ENCODE measurements at places on chromosomes 6 and 20.

- DNase-seq = no peak
Observed at GRCh38 chr6:11126876-11127275, 15.4 kb upstream of the ERVFRD-1 start.

DNA sequence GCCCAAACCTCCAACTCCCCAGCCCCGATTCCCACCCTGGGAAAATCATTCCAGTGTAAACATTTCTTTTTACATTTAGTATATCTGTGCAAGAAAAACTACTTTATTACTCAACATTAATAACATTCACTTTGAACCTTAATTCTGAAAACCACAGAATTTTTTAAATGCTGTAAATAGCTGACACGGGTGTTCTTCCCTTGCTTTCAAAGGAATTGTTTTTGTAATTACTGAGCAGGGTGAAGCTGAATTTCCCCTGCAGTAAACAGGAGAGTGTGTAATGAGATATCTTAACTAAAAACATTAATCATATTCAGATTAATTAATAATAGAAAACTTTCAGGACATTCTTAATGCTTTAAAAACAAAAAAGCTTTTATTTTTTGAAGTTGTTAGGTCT is 99.3 kb upstream of the CITED2 start:
- no peak for DNase-seq

GRCh38 chr20:59033616-59034165 is 1.6 kb upstream of the ATP5F1E start:
- no peak for DNase-seq

DNA sequence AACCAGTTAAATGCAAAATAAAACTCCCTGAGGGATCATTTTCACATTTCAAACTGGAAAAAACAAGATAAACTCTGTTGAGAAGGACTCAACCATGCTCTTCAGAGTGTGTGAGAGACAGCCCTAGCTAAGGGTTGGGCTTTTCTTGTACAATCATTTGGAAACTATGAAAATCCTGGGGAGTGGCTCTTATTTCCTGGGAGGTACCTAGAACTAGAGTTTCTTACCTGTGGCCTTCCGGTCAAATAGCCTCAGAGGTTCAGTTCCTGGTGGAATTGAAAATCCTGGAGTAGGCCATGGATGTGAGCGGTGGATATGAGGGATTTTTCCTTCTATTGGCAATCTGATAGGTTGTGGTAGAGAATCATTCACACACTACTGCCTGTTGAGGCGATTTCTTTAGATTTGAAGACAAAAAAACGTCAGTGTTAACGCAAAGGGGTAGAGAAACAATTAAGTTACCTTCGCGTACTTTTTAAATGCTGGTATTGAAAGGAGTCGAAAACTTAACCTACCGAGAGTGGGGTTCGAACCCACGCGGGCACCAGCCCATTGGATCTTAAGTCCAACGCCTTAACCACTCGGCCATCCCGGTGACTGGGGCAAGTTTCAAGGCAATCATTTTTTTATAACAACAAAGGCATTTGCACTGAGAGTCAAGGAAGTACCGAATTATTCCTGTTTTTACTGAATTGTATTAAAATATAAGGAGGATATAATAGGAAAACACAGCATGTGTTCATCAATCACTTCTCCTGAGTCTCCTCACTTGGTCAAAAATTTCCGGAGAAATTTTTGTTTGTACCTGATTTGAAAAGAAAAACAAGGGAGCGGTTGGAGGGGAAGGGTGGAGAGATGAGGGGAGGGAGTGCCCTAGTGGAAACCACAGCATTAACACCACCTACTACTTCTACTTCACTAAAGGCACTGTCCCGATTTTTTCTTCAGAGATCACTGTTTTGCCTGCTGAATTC is 191.3 kb downstream of the OR2B2 start:
- DNase-seq = peak; percentile 15

DNA sequence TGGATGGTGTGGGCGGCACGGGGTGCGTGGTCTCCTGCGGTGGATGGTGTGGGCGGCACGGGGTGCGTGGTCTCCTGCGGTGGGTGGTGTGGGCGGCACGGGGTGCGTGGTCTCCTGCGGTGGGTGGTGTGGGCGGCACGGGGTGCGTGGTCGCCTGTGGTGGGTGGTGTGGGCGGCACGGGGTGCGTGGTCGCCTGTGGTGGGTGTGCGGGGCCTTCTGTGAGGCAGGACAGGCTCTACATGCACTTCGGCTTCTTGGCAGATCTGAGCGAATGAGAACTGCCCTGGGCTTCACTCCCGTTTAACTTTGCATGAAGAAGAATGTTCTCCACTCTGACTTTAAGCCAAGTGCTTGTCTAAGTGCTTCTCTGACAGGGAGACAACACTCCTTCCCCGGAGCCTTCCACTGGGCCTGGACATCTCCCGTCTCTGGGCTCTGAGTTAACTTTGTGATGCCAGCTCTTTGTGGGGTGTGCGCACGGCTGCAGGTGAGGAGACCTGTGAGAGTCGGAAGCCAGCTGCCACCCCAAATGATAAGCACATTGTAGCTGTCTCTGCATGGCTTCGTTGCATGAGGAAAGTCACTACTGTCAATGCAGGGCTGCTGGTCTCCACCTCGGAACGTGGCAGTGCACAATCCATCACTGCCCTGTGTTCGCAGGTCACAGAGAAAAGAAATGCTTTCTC is 244.8 kb downstream of the DLL1 start:
- DNase-seq = no peak

- DNase-seq = no peak
Observed at GRCh38 chr6:89368999-89369398, 16.5 kb upstream of the UBE2J1 start.

DNA sequence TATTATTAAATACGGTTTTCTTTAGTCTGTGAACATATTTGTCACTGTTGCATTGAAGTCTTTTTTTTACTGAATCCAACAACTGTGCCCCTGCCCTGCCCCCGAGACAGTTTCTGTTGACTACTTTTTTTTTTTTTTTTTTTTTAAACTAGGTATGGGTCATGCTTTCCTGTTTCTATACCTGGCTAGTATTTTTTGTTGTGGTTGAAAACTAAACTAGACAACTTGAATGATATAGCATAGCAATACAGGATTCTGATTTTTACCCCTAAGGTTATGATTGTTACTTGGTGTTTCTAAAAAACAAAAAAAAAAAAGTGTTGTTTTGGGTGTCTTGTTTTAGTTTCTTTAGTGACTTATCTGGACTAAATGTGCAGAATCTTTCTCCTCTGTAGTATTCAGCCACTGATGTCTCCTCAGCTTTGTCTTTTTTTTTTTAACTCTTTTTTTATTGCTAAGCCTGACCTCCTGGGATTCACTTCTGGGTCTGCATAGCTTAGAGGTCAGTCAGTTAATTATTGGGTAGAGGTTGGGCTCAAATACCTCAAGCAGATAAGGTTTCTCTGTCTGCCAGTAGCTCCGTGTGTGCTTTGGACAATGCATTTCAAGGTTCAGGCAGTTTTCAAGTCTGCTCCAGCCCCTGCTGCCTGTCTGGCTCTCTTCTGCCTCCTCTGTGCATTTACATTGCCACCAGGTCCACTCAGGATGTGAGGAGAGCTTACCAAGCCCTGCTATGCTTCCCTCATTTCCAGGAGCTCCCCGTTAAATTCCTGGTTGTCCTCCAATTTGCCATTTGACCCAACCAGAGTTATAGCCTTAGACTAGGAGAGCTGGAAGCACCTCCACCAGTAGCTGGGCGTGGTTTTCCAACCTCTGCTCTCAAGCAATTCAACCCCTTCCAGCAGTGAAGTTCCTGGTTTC is 91.4 kb downstream of the SYNDIG1 start:
- DNase-seq = no peak

DNA sequence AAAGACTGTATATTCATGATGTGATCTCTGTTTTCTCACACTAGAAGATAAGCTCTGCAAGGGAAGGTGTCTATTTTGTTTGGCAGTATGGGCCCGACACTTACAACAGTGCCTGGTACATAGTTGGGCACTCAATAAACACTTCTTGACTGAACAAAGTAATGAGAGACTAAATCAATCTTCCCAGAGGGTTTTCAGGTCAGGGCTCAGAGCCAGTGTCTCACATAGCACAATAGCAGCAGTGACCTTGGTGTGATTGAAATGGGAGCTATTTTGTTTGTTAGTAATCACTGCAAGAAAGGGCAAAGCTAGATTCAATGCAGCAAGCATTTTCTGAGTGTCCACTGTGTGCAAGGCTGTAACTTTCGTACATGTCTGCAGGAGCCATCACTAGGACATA is 26.4 kb upstream of the GCM1 start:
- DNase-seq = no peak

Measured in stimulated activated CD4-positive, alpha-beta T cell treated with anti-CD3 and anti-CD28 coated beads, Interleukin-4, amount 100 ng/mL, for 24 hours (primary cell).